ENCODE measurements at places on chromosomes 2 and 18.

- DNase-seq: no peak
These were observed 7.9 kb downstream of the IMPA2 start for GRCh38 chr18:11989174-11989573.

GRCh38 chr2:25009954-25010353 is 31.9 kb upstream of the EFR3B start:
- no peak for DNase-seq

GRCh38 chr2:231936491-231936890 is 10.3 kb upstream of the NPPC start:
- no peak for DNase-seq

- no peak for DNase-seq
These were observed 93.7 kb downstream of the NOL4 start for GRCh38 chr18:34131006-34131405.

DNA sequence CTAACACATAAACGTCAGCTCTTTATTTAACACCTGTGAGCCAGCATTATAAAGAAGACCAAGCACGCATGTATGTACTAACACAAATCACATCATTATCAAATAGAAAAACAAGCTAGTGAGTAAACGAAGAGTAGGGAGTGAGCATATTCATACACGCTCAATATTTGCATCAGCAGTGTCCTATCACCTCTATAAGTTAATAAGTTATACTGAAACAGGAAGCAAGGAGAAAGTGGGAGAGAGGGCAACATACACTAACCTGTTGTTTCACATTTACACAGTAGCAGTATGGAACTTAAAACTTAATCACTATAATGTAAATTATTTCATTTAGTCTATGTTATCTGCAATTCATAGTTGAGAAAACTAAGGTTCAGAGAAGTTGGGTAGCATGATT is 321.5 kb upstream of the TANK start:
- DNase-seq: no peak

GRCh38 chr2:220847006-220847405 is 725.1 kb downstream of the EPHA4 start:
- no peak for DNase-seq

DNA sequence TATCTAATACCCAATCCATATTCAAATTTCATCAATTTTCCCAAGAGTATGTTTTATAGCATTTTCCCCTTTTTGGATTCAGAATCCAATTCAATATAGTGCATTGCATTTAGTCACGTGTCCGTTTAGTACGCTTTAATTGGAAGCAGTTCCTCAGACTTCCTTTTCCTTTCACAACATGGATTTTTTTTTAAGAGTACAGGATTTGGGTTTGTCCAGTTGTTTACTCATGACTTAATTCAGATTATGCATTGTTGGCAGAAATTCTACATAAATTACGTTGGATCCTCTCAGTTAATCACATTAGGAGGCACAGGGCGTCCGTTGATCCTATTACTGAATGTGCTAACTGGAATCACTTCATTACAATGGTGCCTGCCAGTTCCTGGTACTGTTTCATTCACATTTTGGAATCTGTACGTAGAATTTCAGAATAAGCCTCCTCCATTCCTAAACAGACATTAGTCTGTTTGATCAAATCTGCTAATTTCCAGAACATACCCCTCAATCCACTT is 70.0 kb upstream of the ATIC start:
- no peak for DNase-seq

GRCh38 chr2:156400706-156401678 is 35.2 kb upstream of the GPD2 start:
- peak; percentile 38 for DNase-seq

DNA sequence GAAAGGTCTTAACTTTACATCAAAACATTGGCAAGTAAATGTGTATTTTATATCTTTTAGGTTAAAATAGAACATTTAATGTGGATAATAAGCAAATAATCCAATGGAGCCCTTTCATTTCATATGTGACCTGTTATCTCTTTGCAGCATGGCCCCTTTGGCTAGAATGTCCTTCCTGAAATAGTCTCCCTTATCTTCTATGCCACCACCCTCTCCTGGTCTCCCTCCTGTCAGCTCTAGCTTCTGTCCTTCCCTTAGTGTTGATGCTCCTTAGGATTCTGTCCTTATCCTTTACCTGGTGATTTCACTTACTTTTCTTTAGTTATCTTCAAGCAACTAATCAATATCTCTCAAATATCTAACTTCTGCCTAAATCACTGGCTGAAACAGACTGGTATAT is 87.1 kb upstream of the TFCP2L1 start:
- DNase-seq: no peak

DNA sequence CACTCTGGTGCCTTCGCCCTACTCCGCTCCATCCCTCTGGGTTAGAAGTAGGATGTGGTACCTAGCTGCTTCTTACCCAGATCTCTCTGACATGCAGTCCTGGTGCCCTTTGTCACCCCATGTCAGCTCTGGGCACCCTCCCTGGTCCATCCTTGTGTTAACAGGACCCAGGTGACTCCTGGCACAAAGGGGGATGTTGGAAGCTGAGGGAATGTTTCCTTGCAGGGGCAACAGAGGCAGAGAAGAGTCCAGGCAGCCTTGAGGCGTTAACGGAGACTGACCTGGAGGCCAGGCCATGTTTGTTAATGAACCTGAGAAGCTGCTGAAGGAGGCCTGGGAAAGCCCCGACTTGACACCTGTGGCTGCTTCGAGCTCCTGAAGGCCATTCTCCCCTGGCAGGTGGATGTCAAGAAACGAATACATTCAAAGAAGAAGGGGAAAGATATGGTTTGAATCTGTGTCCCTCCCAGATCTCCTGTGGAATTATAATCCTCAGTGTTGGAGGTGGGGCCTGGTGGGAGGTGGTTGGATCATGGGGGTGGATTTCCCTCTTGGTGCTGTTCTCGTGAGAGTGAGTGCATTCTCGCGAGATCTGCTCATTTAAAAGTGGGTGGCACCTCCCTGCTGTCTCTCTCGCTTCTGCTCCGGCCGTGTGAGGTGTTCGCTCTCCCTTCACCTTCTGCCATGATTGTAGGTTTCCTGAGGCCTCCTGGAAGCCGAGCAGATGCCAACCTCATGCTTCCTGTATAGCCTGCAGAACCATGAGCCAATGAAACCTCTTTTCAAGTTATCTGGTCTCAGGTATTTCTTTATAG is 31.4 kb downstream of the NPPC start:
- no peak for DNase-seq

DNA sequence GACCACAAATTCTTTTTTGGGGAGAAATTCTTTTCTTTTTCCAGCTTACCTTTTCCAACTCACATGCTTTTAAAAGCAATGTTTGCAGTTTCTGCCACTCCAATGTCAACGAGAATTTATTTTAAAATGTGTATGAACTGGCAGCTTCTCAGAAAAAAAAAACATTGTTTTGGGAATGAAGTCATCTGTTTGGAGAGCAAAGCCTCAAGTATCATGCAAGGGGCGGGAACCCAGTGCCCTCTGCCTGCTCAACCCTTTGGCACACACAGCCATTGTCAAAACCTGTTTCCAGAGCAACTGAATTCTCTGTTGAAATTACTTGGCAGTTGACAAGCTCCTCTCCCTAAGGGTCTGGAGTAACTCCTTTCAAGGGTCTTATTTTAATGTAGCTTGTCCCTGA is 128.5 kb downstream of the QPCT start:
- DNase-seq: no peak

GRCh38 chr18:78619854-78620253 is 359.8 kb upstream of the SALL3 start:
- no peak for DNase-seq

GRCh38 chr2:20635113-20635510 is 15.8 kb downstream of the HS1BP3 start:
- DNase-seq: no peak

- DNase-seq: no peak
These were observed 98.9 kb upstream of the ARL4C start for GRCh38 chr2:234595829-234596228.

GRCh38 chr2:240395896-240396622 is 39.4 kb upstream of the GPC1 start:
- no peak for DNase-seq

- DNase-seq: no peak
These were observed 74.7 kb downstream of the COBLL1 start for GRCh38 chr2:164766954-164767320.

DNA sequence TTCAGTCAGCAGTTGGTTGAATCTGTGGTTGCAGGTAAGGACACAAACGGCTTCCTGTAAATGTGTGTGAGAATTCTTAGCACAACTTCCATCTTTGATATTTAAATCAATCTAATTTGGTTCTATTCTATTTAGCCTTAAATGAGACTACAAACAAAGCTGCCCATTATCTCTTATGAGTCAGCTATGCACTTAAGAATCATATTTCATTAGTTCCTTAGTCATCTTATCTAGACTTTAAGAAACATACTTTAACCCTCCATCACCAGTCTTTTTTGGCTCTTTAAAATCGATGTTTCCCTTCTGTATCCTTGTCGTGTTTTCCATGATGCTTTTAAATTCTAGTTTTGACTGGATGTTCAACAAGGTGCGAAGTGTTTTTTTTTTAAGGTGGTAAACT is 114.4 kb upstream of the TMEM200C start:
- no peak for DNase-seq

GRCh38 chr2:149000158-149000938 is 38.2 kb upstream of the LYPD6B start:
- DNase-seq: no peak

DNA sequence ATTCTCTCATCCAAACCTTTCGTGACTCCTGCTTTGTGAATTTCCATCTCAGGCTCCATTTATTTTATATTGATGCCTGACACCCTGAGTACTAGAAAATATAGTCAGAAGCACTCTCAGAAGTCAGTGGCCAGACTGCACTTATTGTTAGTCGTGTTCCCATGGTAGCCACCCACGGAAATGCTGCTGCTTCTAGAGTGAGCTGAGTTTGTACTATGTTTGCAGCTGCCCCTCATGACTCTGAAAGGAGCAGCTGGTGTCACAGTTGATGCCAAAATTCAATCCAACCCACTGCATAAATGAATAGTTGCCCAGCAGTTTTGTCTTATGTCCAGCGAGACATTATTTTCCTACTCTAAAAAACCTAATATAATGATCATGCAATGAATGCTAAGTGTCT is 265.2 kb upstream of the SPHKAP start:
- no peak for DNase-seq

GRCh38 chr2:73759285-73759764 is 20.6 kb downstream of the DUSP11 start:
- no peak for DNase-seq

- no peak for DNase-seq
These were observed 111.5 kb upstream of the COPS8 start for GRCh38 chr2:236974148-236974547.

- DNase-seq: no peak
These were observed 48.5 kb upstream of the LOXHD1 start for GRCh38 chr18:46705521-46705920.

- DNase-seq: no peak
These were observed 23.9 kb downstream of the DYSF start for GRCh38 chr2:71477231-71477691.

DNA sequence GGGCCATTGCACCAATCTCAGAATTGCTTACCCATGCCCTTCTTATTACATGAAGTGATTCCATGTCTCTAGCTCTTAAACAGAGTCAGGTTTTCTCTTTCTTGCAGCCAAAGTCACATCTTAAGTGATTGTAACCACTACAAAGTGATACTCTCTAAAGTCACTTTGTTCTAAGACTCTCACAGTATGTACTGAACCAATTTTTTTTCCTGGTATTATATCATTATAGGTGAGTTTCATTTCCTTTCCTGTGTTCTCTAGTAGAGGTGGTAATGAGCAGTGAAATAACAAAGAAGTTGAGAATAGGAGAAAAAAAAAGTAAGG is 66.3 kb upstream of the DARS1 start:
- DNase-seq: no peak

- DNase-seq: no peak
These were observed 34.9 kb downstream of the SLC38A11 start for GRCh38 chr2:164920430-164920829.

- no peak for DNase-seq
These were observed 175.5 kb upstream of the FOSL2 start for GRCh38 chr2:28217042-28217740.

GRCh38 chr2:75278314-75278713 is 79.0 kb upstream of the TACR1 start:
- no peak for DNase-seq

GRCh38 chr2:56449002-56449431 is 265.2 kb downstream of the CCDC85A start:
- DNase-seq: no peak

GRCh38 chr2:105361102-105361889 is 24.0 kb downstream of the C2orf49 start:
- no peak for DNase-seq

- DNase-seq: no peak
These were observed 3.3 kb downstream of the BOK start for GRCh38 chr2:241561832-241562231.

DNA sequence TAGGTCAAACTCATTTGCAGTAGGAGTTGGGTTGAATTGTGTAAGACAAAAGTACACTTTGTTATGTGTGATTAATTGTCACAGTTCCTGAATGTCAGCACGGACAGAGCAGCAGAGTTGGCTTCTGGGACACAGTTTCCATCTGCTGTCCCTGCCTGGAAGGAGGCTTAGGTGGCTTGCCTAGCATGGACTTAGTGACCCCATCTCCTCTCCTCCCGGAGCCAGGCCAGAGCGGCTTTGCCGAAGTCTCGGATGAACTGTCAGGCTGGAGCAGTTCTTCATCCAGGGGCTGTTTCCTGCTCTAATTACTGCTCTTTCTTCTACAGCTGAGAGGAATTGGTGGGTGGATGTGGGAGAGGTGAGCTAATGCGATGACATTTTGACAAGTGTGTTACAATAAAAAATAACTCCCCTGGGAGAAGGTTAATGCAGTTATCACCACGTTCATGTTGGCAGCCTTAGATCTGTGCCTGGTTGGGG is 102.0 kb downstream of the SH3RF3 start:
- no peak for DNase-seq

DNA sequence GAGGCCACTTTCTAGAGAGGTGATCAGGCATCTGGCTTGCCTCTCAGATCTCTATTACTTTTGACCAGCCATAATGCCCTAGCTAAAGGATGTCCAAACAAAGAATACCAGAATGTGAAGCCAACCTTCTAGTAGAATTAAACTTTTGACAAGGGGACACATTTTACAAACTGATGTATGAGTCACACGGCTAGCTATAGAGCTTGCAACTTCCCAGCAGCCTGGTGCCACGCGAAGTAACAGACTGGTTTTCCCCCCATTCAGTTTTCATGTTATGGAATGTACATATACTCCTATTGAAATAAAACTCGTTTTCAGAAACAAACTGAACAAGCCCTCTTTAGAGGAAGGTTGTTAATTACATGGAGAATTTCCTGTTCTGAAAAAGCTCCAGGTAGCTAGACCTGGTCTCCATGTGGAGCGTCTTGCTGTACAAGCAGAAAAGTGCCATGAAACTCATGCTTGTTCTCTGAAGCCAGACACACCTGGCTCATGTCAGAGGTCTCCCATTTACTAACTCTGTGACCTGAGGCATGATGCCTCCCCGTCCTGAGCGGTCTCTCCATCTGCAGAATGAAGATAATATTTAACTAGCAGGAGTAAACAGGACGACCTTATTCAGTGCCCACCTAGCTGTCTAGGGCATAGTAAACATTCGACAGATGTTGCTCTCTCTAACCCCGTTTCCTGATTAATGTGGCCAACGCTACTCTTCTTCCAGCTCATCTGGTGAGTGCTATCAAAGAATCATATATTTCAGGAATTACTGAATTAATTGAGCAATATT is 81.5 kb upstream of the MAP3K20 start:
- DNase-seq: no peak

All from activated gamma-delta T cell (primary cell).